ENCODE measurements at places on chromosomes 5 and 9.

GRCh38 chr9:131976157-131977108, 103.2 kb downstream of the MED27 start:
- DNase-seq, result no peak

DNA sequence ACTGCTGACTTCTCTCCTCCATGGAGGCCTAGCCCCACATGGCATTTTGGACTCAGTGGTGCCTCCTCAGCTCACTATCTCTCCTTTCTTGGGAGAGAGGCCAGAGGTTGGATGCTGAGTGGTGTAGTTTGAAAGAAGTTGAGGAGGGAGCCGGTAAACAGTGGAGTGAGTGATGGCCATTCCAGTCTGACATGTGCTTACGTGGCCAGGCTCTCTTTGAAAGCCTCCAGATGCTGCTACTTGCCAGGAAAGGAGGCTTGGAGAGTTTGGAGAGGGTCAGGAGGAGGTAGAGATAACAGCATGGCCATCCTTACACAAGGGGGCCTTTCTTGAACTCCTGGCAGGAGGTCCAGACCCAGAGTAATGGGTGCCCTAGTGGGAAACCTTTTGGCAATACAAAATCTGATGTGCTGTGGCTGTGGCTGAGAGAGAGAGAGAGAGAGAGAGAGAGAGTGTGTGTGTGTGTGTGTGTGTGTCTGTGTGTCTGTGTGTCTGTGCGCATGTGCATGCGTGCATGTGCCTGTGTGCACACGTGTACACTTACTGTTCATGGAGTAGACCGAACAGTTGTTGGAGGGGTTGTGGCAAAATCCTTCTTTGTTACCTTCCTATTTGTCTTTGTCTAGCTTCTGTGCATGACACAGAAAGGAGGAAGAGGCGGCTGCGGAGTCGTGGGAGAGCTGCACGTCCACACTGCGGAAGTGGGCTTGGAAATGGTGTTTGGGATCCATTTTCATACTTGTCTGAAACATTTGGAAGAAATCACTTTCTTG, 37.8 kb downstream of the RALGPS1 start:
- DNase-seq, result no peak

DNA sequence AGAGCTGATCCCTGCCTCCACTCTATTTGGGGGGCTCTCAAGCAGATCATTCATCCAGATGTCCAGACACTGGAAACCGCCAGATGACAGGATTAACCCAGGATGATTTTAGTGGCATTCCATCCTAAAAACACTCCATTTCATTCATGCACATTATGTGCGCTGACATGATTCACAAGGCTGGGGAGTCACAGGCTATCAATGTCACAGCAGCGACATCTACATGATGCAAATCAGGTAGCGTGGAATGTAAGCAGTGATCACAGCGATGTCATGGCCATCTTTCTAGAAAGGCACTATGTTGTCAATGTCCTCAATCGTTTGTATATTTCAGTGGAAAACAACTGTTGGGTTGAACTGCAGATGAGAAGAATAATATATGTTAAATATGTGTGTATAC, 331.5 kb upstream of the MSX2 start:
- no peak for DNase-seq

DNA sequence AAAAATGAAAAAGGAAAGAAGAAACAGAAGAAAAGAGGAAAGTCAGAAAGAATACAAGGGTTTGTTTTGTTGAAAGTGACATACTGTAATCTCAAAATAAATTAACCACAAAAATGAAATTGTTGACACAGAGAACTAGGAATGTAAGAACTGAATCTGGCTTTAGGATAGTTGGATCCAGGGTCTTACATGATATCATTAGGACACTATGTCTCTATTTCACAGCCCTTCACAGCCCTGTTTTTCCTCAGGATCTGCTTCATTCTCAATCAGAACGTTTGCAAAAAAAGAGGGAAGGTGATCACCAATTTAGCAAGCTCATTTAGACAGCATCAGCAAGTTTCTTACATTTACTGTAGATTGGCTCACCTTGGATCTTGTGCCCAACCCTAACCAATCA, 188.5 kb upstream of the NREP start:
- DNase-seq, result no peak

- DNase-seq, result no peak
Observed at GRCh38 chr9:29865764-29866313, 2292.6 kb upstream of the C9orf72 start.

DNA sequence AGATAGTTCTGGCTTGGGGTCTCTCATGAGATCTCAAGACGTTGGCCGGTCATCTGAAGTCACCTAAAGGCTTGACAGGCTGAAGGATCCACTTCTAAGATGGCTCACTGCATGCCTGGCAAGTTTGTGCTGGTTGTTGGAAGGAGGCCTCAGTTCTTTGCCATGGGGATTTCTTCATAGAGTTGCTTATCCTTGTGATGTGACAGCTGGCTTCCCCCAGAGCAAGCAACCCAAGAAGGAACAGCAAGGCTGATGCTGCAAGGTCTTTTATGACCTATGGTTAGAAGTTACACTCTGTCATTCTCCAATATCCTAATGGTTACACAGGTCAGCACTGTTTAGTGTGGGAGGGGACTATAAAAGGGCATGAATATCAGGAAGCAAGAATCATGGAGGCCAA, 20.7 kb upstream of the GRPEL2 start:
- DNase-seq, result no peak

DNA sequence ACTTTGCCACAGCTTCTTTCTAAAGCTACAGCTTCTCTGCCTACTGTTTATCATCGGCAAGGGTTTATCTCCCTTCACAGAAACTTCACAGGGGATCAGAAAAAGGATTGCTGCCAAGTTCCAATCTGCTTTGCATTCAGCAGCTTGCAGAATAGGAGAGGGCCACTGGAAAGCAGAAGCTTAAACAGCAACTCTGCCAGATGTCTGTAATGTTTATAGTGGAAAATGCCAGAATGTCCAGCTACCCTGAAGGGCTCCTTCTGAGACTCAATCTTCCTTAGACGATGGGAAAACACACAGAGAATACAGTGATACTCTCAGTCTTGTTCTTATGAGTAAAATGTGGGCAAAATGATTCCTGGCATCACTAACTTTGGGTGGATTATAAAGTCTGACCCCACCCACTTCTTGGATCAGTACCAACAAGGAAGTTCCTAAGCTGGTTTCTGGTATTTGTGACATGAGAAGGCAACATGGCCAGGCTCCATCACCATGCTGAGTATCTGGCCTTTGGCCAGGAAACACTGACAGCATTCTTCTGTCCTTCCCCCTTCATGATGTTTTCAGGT, 19.0 kb downstream of the STOM start:
- no peak for DNase-seq

DNA sequence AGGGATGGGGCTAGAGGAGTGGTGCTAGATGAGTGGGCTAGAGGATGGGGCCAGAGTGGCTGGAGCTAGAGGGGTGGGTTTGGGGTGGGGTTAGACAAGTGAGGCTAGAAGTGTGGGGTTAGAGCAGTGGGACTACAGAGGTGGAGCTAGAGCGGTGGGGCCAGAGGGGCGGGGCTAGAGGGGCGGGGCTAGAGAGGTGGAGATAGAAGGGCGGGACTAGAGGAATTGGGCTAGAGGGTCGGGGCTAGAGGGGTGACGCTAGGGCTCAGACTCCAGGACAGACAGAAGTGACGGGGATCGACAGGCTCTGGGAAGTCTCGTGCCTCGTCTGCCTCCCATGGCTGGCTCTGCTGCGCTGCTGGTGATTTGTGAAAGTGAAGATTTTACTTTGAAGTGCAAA, 31.0 kb upstream of the TENT4A start:
- no peak for DNase-seq

GRCh38 chr5:141845371-141845851, 32.8 kb downstream of the PCDH1 start:
- no peak for DNase-seq

GRCh38 chr9:129160712-129161533, 17.1 kb downstream of the IER5L start:
- DNase-seq, result no peak

DNA sequence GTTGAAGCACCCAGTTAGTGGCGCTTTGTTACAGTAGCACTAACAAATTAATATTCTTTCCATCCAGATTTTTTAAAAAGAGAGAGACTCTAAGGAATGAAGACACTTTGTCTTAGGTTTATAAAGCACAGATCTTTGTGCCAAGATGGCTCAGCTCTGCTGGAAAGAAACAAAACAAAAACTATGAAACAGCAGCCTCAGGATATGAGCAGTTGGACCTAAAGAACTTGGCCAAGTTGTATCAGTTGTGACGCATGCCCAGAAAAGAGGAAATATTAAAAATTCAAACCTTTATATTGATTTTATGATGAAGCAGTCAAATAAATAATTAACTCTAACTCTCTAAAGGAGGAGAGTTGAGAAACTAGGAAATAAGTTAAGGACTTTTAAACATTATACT, 427.2 kb downstream of the SPOCK1 start:
- DNase-seq, result no peak

DNA sequence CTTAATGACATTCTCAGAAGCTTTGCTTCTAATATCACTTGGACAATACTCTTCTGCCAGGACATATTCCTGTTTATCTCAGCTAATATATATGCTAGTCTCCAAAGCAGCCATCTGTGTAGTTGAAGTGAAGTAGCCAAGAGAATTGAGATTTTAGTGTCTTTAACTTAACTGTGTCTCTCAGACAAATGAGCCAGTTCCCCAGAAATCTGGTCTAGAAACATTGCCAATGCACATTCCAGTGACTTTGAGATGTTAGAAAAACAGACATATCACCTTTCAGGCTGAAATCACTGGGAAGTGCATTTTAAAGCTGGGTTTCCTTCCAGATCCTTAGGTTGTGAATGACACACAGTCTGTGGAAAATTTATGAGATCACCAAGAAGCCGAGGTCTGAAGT, 114.6 kb downstream of the MTX3 start:
- no peak for DNase-seq

GRCh38 chr5:171495122-171495700, 75.8 kb downstream of the FGF18 start:
- DNase-seq, result no peak

GRCh38 chr5:178242416-178242815, 9.8 kb upstream of the PHYKPL start:
- DNase-seq, result no peak

GRCh38 chr9:131481441-131482342, 21.0 kb upstream of the POMT1 start:
- no peak for DNase-seq

- no peak for DNase-seq
Observed at GRCh38 chr9:117938896-117939295, 234.7 kb downstream of the TLR4 start.

DNA sequence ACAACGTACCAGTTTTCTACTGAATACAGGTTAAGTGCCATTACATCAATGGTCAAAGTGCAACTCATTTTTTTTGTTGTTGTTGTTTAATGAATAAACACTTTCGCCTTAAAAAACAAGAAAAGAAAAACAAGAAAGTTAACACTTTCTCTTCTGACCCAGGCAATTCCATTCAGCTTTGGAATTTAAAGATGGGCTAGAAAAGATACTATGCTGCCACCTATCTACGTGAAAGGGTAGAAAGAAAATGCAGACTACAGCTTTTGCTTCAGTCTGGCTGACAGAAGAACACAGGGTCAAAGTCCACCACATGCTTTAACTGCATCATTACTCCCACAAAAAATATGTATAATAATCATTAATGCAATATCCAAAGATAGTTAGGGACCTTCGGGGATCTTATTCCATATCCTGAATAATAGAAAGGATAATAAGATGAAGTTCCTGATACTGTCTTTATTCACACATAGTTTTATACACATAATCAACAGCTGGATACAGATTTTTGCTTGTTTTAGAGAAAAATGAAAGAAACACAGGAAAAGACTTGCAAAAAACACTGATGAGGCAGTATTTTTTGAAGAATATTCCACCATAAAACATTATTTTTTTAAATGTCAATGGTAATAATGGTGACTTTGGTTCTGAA, 40.4 kb downstream of the ZDHHC21 start:
- no peak for DNase-seq

GRCh38 chr5:157731272-157732129, at the start of gene THG1L:
THG1L (plus strand) TSS chr5:157731420; CDS start chr5:157731441, 21 bp downstream.
- peak; percentile 64 for DNase-seq

DNA sequence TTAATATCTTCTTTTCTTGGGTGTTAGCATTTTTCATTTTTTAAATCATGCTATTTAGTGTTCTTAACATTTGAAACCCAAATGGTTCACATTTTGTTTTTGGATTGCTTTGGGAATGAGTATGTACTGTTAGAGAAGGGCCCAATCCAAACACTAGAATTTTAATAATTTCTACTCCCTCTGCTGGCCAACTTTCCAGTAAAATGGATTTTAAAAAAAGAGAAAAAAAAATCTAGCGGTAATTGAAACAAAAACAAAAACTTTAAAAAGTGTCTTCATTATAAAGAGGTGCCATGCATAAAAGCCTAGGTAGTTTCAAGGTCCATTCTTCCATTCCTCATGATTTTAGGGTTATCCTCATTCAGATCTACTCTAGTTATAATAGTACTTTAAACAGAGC, 32.1 kb upstream of the RICTOR start:
- DNase-seq, result no peak

GRCh38 chr9:121476156-121476555, 23.5 kb downstream of the GGTA1 start:
- no peak for DNase-seq

GRCh38 chr5:131943916-131944315, 1.5 kb downstream of the MEIKIN start:
- DNase-seq, result no peak

- DNase-seq, result no peak
Observed at GRCh38 chr5:166330036-166330435, 1961.4 kb upstream of the WWC1 start.

DNA sequence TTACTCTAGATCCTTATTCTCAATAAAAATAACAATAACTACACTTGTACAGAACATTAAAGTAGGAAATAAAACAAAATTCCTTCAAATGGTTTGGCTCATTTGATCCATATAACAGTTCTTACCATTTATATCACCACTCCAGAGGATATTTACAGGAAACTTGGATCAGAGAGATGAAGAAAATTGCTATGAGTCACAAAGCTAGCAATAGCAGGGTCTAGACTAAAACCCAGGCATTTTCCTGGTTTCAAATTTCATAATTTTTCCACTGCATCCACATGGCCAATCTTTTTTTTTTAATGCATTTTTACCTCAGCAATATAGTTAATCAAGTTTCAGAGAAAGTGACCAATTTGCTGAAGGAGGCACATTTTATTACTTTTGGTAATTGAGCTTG, 299.2 kb downstream of the ELAVL2 start:
- no peak for DNase-seq

DNA sequence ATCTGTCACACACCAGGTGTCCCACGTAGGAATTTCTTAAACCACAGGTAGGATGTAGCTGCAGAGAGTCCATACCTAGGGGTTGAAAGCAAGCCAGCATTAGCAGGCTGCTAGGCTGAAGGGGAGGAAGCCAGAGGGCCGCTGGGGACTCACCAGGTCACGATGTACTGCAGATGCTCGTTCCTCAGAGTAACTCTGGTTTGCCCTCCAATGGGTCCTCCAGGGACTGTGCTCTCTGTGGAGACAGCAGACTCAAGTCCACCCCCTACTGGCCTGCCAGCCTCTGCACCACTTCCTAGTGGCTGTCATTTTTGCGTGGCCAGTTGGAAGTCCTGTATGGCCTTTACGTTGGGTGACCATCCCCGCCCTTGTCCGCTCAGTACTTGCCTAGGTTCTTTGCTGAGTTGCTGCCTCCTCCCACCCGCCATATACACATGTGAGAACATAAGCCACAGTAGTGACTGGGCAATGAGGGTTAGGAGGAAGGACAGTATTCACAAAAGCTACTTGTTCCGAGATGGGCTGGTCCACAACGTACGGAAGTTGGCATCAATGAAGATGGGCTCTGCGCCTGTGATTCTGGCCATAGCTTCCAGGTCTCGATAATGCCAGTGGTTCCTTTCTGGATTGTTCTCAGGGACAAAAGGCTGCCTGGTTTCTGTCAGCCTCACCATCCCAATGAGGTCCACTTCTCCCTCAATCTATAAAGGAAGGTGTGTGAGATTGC, 4.1 kb downstream of the RPL7A start:
- no peak for DNase-seq

GRCh38 chr9:129316281-129317030, 138.4 kb upstream of the IER5L start:
- no peak for DNase-seq
